Ecto neural progenitor cell (in vitro differentiated cells): ENCODE measurements at places on chromosomes 16 and 17.

GRCh38 chr16:63292036-63292435, 1255.8 kb upstream of the CDH8 start:
- no peak for DNase-seq

DNA sequence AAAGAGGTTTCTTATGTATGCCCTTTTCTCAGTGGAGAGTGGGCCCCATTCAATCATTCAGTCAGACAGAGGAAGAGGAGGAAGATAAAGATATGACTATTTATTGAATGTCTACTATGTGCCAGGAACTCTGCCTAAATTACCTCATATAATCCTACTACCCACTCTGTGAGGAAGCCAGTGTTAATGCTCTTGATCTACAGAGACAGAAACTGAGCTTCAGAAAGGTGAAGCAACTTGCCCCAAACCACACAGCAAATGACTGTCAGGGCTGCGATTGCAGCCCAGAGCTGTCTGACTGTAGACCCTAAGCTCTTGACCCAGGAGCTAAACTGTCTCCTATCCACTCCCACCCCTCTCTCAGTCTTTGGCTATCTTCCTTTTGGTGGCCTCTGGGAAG, 8.4 kb downstream of the SRCIN1 start:
- DNase-seq = no peak

- DNase-seq = no peak
Observed at GRCh38 chr16:81994485-81994884, 16.8 kb downstream of the SDR42E1 start.

DNA sequence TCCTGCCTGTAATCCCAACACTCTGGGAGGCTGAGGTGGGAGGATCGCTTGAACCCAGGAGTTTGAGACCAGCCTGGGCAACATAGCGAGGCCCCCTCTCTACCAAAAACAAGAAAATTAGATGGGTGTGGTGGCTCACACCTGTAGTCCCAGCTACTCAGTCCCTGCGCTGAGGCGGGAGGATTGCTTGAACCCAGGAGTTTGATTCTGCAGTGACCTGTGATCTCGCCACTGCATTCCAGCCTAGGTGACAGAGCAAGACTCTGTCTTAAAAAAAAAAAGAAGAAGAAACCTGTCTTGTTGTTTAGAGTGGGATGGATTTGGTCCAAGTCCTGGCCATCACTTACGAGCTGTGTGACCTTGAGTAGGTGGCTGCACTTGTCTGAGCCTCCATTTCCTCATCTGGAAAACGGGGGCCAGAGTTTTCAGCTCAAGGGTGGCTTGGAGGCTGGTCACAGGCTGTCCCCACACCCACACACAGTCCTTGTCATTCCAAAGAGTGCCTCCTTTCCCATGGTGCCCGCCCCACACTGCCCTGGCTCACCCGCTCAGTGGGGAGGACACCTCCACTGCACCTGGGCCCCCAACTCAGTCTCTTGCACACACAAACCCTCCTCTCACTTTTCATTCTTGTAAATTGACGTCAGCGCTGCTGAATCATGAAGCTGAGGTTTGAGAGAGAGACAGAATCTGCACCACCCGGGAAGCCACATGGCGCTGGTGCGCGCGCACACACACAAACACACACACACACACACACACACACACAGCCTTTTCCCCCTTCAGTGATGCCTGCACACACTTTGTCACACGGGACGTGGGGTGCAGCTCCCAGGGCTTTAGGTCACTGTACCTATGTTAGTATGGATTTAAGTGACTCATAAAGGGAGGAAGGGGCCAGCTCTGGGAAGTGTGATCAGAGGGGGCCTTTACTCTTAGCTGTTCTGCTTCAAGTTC, 4.2 kb downstream of the SOCS1 start:
- no peak for DNase-seq

DNA sequence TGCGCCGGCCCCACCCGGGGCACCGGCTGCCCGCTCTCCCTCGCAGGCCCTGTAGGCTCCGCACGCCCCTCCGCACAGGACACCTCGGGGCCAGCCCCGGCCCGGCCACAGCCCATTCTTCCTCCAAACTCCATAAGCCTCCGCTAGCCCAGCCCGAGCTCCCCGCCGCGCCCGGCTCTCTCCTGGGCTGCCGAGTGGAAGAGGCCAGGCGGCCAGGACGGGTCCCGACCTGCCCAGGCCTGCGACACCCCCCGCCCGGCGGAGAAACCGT, 397 bp downstream of the NCOR1 start:
- no peak for DNase-seq

GRCh38 chr16:10988164-10988803, 43.9 kb downstream of the CLEC16A start:
- DNase-seq = no peak

- no peak for DNase-seq
Observed at GRCh38 chr17:78122216-78122930, 6.2 kb downstream of the TMC6 start.

- peak; percentile 40 for DNase-seq
Observed at GRCh38 chr17:80996422-80997305, 5.0 kb downstream of the CHMP6 start.

GRCh38 chr16:69762814-69763598, 874 bp downstream of the WWP2 start:
- no peak for DNase-seq

- no peak for DNase-seq
Observed at GRCh38 chr16:78192734-78193488, 93.5 kb downstream of the WWOX start.

DNA sequence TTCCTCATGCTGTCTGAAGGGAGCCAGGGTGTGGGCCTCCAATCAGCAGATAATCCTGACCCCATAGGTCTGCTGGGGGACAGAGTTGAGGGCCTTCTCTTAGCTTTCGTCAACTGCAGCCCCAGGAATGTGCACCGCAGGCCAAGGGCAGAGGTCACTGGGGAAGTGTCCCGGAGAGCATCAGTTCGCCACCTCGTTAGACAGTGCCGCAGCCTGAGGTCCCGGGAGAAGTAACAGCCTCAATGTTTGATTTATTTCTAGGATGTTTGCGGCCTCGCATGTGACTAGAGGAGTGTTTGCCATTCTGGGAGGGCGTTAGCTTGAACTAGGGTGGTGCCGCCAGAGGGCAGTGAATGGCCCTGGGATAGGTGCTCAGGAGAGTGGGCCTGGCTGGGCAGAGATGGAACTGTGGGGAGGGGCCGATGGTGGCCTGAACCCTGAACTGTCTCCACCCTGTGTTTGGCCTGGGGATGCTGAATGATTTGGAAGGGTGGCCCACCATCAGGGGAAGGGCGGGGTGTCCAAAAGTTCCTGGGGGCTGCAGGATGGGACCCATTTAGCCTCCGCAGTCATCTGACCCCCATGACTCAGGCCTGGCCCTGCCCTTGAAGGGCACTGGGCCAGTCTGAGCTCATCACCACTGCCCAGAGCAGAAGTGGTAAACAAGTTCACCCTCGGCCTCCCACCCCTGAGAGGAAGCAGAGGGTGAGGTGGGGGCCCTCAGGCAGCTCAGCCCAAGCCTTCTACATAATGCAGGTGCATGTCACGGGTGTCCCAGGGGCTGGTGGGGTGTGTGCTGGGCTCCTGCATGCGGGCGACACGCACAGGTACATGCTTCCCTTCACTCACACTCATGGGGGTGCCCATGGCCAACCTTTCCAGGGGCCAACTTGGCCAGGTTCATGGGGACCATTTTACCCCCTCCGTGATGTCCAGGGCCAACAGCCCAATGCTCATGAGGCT, 12.4 kb upstream of the TAC4 start:
- peak; percentile 65 for DNase-seq

DNA sequence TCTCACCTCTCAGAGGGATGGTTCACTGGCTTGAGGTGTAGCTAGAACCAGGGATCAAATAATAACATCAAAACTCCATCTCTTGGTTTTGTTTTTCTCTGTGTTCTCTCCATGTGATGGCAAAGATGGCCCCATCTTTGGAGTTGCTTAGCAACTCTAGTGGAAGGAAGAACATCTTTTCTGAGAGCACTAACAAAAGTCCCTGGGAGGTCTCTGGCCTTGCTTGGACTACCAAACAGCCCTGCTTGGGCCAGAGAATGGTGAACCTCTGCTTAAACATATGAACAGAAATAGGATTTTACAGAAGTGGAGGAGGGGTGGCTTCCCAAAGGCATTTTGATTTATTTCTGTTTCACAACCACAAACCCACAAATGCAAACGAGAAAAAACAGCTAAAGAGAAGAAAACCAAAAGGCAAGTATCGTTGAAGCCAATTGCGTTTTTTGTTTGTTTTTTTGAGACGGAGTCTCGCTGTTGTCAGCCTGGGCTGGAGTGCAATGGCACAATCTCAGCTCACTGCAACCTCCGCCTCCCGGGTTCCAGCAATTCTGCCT, 13.2 kb downstream of the GABARAPL2 start:
- DNase-seq = no peak

DNA sequence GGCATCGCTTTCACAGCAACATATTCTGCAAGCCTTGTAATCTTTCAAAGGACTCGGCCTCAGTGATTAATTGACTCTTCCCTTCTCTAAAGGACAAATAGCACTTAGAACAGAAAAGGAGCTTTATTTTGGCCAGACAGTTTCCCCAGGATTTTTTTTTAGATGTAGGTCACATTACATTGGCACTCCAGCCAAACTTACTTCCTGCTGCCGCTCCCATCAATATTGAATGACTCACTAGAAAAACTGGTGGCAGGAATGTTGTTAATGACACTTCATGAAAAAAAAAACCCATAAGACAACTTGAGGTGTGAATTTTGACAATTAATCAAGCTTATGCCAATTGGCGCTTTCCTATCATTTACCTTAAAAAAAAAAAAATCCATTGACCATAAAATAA, 432.6 kb downstream of the TOX3 start:
- no peak for DNase-seq

DNA sequence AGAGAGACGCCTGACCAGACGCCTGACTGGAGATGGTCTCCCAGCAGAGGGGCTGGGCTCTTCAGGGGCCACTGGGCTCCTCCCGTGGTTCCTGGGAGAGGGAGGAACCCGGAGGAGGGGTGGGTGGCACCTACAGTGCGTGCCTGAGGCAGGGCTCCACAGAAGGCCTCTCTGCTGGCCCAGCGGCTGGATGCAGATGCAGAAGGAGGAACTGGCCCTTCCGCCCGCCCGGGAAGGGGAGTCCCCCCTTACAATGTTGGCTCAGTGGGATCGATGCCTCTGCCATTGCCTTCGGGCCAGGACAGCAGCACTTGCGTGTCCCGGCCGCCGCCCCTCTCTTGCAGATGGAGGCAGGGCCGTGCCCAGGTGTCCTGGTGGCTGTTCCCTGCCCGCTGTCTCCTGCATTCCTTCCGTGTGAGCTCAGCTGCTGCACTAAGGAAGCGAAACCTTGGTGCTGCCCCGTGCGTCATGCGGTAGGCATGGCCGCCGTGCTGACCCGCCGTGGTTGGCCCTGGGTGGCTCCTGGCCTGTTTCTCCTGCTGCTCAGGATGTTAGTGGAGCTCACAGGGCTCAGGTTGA, 15.1 kb downstream of the BAIAP2 start:
- DNase-seq = no peak

DNA sequence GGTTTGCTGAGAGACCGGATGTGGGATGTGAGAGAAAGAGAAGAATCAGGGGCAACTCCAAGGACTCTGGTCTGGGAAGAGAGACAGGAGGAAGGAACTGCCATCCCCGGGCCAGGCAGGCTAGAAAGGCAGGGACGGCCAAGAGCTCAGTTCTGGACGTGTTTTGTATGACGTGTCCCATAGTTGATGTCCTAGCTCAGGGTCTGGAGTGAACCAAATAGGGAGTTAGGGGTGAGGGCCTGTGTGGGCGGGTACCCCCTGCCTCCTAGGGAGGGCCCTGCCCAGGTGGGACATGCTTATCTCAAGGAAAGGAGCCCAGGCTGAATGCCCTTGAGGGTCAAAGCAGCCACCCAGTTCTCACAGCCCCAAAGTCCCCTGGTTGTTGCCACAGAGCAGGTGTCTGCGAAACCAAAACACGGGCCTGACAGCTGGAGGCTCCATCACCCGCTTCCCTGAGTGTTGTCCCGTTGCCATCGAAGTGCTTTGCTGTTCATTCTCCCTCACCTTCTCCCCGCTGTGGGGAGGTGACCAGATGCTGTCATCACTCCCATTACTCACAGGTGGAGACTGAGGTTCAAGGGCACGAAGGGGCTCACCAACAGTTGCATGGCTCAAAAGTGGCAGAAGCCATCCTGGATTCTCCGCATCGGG, 7.5 kb downstream of the ABCC3 start:
- DNase-seq = no peak

DNA sequence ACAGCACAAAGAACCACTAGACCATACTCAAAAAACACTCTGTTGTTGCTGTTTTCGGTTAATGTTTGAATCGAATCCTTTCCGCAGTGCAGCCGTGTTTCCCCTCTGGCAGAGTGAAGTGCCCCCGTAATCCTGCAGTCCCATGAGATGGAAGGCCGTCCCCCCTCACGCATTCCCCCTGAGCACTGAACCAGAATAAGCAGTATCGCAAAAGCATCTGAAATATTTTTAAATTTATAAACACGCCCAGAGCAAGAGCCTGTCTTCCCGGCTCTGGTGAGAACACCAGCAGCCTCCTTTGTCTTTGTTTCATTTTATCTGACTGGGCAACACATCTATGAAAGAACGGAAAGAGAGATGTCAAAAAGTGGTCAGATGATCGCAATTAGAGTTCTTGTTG, 121.0 kb upstream of the ADAMTS18 start:
- DNase-seq = no peak

GRCh38 chr16:8620535-8620934, 963 bp upstream of the METTL22 start:
- DNase-seq = no peak

GRCh38 chr17:27577884-27578717, 52.9 kb upstream of the LGALS9 start:
- DNase-seq = no peak
